AG04450 (cell line): ENCODE measurements at places on chromosomes 7 and 10.

- DNase-seq = no peak
These were observed 163.3 kb downstream of the USP6NL start for GRCh38 chr10:11448190-11448544.

- no peak for DNase-seq
These were observed 67.6 kb downstream of the DNMBP start for GRCh38 chr10:99941942-99942820.

DNA sequence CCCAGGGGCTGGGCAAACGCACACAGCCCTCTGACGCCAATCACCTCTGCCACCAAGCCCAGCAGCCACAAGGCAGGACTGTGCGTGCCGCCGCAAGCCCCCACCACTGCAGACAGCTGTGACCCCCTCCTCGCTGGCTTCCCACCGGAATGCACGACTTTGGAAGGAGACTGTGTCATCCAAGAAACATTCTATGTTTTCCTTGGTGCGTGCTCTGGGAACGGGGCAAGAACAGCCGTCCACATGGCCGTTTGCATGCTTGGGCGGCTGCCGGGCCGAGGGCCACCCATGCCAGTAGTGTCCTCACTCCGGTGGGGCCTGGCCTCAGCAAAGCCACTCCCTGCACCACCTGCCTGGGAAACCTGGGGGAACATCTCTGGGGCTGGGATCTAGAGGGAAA, 17.6 kb upstream of the ELN start:
- DNase-seq = no peak

DNA sequence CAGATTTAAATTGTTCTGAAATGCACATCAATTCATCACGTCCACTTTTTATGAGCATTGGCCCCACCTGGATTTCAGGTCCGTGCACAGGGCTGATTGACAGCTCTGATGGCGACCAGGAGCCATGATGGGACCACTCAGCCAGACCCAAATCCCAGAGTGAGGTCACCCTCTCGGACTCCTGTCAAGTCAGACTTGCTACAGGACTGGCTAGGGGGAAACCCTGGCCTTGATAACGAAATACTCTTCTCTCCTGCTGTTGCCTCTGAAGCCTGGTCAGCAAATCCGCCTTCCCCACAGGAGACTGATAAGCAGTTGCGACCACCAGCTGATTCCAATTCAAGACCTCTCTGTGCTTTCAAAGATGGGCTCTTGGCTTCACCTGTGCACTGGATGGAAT, 76.4 kb downstream of the CARD11 start:
- DNase-seq = no peak

DNA sequence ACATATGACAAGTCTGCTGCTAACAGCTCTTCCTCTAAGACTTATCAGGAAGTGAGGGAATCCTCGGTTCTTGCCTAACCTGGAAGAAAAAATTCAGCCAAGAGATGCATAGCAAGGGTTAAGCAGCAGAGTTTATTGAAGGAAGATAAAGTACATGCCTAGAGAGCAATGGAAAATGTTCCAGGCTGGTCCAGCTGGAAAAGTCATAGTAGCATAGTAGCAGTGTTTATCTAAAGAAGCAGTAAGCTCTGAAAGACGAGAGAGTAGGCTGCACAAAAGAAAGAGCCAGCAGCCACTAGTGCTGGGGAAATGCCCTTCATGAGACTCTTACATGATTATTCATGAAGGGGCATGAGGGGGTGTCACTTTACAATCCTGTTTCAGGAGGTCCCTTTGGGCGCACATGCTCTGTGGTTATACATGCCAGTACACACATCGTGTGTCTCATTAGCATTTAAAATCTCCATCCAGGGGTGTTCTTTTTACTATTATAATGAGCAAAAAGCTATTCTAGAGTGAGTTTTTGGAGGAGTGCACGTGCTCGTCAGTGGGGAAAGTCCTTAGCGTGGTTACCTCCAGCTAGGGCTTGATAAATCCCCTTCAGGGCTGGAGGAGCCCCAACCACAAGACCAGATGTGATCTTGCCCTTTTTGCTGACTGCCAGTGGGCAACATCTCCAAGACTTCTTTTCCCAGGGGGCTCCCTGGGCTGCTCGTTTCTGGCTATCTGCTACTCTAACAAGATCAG, 716.1 kb downstream of the PARD3 start:
- DNase-seq = no peak

DNA sequence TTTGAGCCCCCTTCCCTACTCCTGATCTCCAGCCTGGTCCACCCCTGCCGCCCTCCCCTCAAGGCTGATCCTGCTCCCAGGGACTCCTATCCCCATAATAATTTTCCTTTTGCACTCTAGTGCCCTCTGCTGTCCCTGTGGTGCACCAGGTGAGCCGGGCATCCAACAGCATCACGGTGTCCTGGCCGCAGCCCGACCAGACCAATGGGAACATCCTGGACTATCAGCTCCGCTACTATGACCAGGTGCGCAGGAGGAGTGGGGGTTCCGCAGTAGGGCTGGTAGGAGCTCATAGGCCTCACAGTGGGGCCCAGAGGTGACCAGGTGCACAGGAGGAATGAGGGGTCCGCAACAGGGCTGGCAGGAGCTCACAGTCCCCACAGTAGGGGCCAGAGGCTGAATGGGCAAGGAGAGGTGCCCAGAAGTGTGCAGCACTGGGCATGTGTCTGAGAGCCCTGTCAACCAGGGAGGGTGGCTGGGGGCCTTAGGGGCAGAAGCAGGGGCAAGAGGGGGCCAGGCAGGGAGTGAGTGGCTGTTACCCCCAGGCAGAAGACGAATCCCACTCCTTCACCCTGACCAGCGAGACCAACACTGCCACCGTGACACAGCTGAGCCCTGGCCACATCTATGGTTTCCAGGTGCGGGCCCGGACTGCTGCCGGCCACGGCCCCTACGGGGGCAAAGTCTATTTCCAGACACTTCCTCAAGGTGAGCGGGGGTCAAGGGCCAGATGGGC, 11.7 kb downstream of the EPHB6 start:
- DNase-seq = no peak

DNA sequence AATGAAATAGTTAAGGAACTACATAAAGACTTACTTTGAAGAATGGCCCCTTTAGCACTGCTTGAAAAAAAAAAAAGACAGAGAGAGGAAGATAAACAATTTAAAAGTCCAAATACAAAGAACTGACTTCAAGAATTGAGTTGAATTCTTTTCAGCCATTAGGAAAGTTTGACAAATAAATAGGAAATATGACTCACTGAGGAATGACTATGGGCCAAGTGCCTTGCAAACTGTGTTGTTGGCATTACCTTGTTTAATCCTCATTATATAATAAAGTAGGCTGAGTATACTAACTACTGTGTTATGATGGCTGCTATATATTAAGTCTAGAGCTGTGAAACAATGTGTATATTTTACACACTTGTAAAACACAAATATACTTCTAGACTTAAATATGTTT, 151.1 kb downstream of the ELMO1 start:
- no peak for DNase-seq

DNA sequence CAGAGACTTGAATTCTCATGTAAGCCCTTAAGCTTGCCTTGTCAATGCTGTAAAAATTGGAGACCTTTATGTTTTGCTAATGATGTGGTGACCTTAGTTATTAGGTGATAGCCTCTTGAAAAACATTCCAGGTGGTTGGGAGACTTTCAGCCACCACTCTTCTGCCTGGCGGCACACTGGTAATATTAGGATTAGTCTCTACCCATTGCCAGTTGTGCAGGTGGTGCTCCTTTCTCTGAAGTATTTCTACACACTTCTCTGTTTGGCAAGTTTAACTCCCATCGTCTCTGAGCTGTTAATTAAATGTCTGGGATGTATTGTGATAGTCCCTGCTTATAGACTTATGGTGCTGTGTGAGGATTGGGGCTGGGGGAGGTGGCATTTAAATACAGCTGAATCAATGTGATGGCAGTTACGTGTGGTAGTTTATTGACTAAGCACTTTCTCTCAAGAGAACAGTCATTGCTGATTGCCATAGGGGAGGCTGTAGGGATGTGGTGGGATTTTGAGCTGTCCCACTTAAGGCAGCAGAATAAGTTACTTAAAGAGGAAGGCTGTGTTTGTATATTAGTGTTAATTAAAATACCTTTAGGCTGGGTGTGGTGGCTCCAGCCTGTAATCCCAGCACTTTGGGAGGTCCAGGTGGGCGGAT, 61.7 kb downstream of the DAGLB start:
- no peak for DNase-seq

GRCh38 chr10:112269266-112269665, 13.9 kb upstream of the TECTB start:
- no peak for DNase-seq

DNA sequence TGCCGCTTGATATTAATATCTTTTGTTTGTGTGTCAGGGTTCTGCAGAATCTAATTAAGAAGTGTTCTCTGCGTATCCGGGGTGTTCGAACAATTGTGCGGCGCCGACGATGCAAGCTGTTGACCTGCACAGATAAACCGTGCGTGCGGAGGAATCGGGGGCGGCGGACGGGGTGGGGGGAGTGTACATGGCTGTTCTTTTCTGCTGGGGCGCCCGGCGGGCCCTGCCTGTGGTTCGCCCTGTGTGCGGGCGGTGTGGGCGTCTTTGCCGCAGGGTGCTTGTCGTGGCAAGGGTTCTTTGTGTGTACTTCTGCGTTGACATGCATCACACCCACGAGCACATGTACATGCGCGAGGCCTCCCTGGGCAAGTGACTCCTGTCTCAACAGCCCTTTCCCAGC, 47.9 kb downstream of the MICALL2 start:
- no peak for DNase-seq

- no peak for DNase-seq
These were observed 83.2 kb downstream of the COBL start for GRCh38 chr7:51233374-51233773.

DNA sequence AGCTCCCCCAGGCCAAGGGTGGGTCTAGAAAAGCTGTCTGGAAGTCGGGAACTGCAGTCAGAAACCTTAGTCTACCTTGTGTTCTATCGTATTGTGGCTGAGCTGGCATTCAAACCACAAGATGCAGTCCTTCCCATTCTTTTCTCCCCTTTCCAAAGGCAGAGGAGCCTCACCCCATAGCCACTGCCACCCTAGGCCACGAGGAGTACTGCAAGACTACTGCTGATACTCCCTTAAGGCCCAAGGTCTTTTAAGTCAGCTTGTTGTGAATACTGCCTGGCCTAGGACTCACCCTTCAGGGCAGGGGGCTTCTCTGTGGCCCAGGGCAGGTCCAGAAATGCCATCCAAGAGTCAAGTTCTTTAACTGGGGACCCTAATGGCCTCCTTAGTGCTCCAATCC, 214.5 kb upstream of the CNTNAP2 start:
- no peak for DNase-seq

- no peak for DNase-seq
These were observed 128.4 kb downstream of the ADAM12 start for GRCh38 chr10:126259760-126260479.
